COR-L47 (cell line): ENCODE measurements at places on chromosomes 16 and 17.
A peak's percentile ranks its signal among the peaks of the same experiment; 100 is the strongest.

DNA sequence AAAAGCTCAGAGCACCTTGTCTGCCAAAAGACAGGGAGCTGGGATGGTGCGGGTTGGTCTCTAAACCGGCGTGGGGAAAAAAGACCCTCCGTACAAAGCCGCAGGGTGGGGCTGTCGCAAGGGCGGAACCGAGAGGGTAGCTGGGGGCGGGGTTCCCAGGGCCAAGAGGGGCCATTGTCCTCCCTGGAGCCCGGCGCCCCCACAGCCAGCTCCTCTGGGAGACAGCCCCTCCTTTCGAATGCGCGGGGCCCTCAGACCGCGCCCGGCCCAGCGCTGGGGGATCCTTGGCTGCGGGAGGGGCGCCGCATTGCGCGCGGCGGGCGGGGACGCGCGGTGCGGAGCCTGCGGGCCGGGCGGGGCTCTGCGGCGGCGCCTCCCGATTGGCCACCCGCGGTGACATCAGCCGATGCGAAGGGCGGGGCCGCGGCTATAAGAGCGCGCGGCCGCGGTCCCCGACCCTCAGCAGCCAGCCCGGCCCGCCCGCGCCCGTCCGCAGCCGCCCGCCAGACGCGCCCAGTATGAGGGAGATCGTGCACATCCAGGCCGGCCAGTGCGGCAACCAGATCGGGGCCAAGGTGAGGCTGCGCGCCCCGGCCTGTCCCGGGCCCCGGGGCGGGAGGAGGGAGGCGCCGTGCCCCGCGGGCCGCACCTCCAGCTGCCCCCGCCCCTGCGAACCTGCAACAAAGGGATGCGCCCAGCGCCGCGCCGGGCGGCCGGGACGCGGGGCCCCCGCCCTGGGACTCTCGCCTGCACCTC, at the start of gene TUBB3:
Gene TUBB3 (plus strand): TSS at position 459 of the 756 bp plus-strand sequence. CDS start 60 bp downstream, at position 519.
- peak; percentile 86 for DNase-seq

GRCh38 chr16:60712144-60712543, 1324.1 kb downstream of the CDH8 start:
- DNase-seq, result no peak

- DNase-seq, result no peak
These were observed 4.1 kb downstream of the BICDL2 start for GRCh38 chr16:3032624-3033023.

- DNase-seq, result no peak
These were observed 283.1 kb upstream of the TNRC6C start for GRCh38 chr17:77675411-77675810.
